ENCODE measurements at places on chromosomes 12 and 14.
A peak's percentile ranks its signal among the peaks of the same experiment; 100 is the strongest.

DNA sequence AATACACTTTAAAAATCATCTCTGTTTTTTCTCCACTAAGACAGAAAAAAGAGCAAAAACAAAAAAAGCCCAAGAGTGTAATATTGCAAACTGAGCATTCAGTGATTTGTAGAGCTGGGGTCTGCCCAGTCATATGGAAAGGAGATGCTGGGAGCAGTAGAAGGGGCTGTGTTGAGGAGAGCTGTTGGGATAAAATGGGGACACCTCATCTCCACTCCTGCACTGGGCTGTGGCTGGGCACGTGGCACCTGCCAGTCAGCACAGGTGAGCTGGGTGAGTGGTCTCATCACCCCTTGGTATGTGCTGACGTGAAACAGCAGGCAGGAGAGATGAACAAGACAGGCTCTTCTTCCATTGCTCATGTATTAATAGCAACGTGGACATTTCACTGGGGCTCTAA, 217.4 kb downstream of the C12orf42 start:
- no peak for DNase-seq

- DNase-seq, result no peak
Observed at GRCh38 chr12:50734409-50735263, 29.3 kb upstream of the ATF1 start.

- DNase-seq, result no peak
Observed at GRCh38 chr12:23099104-23099503, 474.1 kb downstream of the ETNK1 start.

DNA sequence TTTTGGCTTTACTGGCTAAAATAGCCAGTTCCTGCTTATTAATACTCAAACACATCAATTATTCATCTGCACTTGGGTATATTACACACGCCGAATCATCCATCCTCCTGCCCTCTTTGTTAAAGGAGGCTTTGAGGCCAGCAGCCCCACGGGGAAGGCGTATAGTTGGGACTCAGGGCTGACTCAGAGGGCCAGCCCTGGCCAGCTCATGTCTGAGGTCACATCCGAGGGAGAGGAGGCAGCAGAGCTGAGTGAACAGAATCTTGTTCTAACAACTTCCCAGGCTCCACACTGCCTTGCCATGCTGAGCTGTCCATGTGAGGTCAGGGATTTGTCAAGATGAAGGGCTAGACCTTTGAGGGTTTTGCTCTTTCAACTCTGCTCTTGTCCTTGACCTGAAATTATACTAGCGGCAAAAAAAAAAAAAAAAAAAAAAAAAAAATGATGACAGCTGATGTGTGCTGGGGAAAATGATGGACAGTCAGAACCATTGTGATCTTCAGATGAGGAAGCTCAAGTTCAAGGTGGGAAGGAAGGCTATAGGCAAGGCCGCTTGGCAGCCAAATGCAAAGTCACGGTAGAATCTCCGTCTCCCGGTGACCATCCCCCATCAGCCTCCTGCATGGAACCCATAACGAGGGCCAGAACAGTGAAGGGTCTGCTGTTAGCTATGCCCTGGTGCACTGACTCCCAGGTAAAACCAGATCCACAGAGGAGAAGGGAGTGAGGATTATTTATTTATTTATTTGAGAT, 12.5 kb upstream of the MARK3 start:
- DNase-seq, result peak; percentile 87

GRCh38 chr12:104249017-104249416, 33.4 kb downstream of the TXNRD1 start:
- DNase-seq, result no peak
